ENCODE measurements at places on chromosomes 12 and 14. TPM values are rescaled to one million over a fixed set of nuclear protein-coding genes. Genes with fewer than 3 reads are reported as not detected.

The OR4K5 gene
- not detected for total RNA-seq

The AGAP2 gene
- 6.5 TPM for total RNA-seq

- H3K27ac ChIP-seq: no peak overlapping the region
- H3K36me3 ChIP-seq: no peaks in the 10 kb centered on the region
- DNase-seq: no peak
- H3K4me1 ChIP-seq: peaks cover 20% of the 10 kb centered on the region
- no peak overlapping the region for H3K4me3 ChIP-seq
Observed at GRCh38 chr14:103329401-103330347, 4.4 kb upstream of the EIF5 start.

DNA sequence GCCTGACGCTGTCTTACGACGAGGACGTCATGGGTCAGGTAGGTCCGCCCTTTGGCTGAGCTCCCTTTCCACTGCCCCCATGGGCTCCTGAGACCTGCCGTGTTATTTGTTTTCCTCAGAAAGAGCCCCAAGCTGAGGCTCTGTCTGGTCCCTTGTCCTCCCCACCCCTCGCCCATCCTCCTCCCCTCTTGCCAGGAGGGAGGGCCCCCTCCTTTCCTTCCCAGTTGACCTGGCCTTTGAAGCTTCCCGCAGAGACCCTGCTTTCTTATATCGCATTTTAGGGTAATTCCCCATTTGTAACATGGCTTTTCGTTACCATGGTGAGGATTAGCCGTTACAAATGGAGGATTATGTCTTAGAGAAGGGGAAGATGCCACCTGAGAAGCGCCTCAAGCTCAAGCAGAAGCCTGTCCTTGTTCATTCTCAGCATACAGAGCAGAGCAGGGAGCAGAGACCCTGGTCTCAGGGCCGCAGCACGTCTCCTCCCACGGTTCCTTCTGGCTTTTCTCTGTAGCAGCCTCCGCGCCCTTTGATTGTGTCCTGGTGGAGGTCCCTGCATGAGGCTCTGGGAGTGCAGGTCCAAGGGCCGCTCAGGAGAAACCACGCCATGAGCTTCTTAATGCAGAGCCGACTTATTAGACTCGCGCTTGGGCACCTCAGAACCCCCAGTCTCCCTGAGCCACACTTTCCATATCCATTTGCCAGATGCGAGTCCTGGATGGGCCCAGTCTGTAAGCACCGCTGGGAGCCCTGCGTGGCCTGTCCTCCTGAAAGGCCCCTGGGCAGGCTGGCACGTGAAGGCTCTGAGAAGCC lies 47.2 kb downstream of the UBE3B start:
- DNase-seq: no peak
- no peak overlapping the region for H3K4me3 ChIP-seq
- no peak overlapping the region for H3K27ac ChIP-seq
- peaks cover 92% of the 10 kb centered on the region for H3K36me3 ChIP-seq

DNA sequence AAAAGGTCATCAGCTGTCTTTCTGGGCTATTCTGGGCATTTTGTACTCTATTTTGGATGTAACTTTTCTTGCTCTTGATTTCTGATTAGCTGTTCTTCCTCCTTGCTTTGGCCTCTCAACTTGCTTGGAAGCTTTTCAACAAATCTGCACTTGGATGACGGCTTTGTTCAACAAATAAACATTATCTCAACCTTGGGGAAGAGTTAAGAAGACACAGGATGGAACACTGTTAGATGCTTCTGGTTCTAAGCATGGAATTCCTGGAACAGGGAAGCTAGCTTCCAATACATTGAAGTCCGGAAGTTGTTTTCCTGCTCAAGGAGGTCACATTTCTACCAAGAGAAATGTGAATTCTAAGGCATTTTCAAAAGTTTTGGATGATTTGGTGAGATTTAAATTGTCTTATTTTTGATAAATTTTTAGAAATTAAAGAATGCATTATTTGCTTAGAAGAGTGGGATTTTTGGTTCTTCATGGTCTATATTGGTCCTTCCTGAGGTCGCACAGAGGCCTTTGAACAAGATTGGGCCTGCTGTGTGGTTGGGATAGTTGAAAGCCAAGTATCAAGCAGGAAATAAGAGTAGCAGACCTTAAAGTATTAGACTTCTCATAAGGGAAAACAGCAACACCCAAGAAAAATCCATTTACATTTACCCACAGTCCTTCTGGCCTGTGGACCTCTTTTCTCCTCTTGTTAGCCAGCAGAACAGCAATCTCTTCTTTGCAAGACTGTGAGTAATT lies 59.2 kb downstream of the PPFIBP1 start:
- DNase-seq: no peak
- no peaks in the 10 kb centered on the region for H3K27me3 ChIP-seq
- peak overlapping the region; percentile 10 for H3K4me3 ChIP-seq
- peaks cover 95% of the 10 kb centered on the region for H3K4me1 ChIP-seq

DNA sequence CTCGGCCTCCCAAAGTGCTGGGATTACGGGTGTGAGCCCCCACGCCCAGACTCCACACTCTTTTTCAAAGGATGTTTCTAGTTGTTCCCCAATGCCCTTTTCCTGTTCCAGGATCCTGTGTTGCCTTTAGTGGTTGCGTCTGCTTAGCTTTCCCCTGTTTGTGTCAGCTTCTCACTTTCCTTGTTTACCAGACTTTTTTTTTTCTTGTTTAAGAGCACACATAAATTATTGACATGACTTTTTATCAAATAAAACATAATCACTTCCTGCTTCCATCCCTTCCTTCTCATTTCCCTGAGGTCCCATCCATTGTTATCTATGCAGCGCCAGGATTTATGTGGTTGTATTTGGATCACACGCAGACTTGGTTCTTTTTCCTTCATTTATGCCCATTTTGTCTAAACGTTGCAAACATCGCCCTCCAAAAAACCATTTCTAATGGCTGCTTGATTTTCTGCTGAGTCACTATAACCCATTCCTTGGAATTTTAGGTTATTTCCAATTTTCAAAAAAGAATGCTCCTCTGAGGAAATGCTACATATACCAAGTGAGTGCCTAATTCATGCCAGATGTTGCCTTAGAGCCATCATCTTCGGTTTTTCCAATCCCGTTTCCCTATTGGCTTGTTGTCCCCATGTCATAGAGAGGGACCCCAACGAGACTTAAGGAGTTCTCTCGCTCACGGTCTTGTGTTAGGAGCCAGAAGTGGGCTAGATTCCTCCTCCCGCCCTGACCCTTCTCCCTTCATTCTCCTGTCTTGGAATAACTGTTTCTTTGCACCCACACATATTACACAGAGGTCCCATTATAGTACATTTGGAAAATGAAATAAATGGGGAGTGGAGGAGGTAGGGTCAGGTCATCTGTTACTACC lies 13.5 kb upstream of the CYP46A1 start:
- DNase-seq: no peak
- no peak overlapping the region for H3K4me3 ChIP-seq
- H3K27me3 ChIP-seq: peaks cover 21% of the 10 kb centered on the region
- H3K27ac ChIP-seq: no peak overlapping the region
- peaks cover 9% of the 10 kb centered on the region for H3K36me3 ChIP-seq
- H3K4me1 ChIP-seq: no peaks in the 10 kb centered on the region

DNA sequence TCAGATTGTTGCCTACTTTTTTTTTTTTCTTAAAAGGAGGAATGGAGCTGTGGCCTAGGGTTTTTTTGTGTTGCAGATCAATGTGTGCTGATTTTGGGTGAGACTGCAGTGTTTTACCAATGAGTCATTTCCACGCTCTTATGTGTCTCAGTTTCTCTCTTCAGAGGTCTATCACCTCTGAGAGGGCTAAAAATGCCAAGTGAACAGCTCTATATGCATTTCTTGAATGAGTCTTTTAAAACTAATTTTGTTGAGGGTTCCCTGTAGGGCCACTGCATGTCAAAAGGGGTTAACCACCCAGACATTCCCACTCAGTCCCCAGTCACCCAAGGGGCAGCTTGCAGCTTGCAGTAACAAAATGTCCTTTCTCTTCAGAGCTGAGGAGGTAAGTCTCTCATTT lies 24.3 kb upstream of the GLIPR1L2 start:
- no peak for DNase-seq
- H3K4me1 ChIP-seq: peaks cover 13% of the 10 kb centered on the region

DNA sequence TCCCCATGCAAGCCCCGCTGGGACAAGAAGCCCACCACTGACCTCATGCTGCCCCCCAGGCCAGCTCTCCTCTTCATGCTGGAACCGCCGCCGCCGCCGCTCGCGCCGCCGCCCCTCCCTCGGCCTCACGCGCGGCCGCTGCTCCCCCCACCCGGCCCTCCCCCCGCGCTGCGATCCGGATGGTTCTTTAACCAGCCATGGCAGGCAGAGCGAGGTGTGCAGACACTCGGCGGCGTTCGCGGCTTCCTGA lies at the start of gene DCAF5:
DCAF5 (minus strand) TSS at position 218 of the 250 bp plus-strand sequence; CDS start at position 77, 141 bp downstream.
- peaks cover 13% of the 10 kb centered on the region for H3K36me3 ChIP-seq
- peak within 1 kb of the TSS; percentile 94 for H3K4me3 ChIP-seq
- peak within 1 kb of the TSS; percentile 96 for H3K27ac ChIP-seq

DNA sequence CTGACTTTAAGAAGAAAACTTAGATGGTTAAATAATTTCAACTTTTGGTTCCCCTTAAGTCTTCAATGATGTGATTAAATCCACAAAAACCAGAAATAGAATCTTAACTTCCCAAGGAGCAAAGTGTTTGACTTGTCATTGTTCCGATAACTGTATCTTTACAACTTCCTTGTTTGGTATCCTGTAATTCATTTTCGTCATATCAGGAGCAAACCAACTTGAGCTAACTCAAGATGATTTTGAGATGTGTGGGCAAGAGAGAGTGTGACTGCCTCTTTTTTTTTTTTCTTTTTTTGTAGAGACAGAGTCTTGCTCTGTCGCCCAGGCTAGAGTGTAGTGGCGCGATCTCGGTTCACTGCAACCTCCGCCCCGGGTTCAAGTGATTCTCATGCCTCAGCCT lies 25.3 kb downstream of the DRAM1 start:
- no peak overlapping the region for H3K27ac ChIP-seq
- no peak overlapping the region for H3K4me3 ChIP-seq
- H3K36me3 ChIP-seq: peaks cover 25% of the 10 kb centered on the region
- no peak for DNase-seq

DNA sequence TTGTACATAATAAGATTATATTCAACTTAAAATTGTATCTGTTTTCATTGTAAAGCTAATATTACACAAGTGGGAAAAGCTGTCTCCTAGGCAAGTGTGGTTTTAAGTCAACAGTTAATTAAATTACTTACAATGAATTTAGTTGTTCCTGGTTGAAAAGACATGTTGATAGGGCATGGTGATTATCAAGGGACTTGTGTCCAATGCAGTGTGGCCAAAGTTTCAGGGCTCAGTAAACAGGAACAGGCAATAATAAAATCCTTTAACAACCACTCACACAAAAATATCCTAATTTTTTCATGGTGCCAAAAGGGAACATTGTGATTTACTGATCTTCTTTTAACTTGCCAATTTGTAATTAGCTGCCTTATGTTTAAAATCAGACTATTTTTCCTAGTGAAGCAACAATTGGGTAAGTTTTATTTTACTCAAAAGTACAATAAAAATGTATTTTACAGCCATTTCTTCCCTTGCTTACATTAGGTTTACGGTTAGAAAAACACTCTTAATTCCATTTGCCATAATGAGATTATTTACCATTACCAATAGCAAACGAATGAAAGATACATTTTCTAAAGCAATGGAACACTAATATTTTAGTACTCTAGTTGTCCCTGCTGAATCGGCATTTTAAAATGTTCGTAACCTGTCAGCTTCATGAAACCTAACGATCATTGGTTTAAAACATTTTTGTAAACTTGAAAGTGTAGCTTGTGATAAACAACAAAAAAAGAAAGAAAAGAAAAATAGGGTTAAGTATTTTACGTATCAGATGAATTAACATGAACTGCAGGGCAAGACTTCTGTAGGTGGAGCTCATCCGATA lies 1.8 kb upstream of the WNK1 start:
- H3K27ac ChIP-seq: peak overlapping the region; percentile 99
- H3K36me3 ChIP-seq: no peaks in the 10 kb centered on the region
- no peaks in the 10 kb centered on the region for H3K27me3 ChIP-seq

DNA sequence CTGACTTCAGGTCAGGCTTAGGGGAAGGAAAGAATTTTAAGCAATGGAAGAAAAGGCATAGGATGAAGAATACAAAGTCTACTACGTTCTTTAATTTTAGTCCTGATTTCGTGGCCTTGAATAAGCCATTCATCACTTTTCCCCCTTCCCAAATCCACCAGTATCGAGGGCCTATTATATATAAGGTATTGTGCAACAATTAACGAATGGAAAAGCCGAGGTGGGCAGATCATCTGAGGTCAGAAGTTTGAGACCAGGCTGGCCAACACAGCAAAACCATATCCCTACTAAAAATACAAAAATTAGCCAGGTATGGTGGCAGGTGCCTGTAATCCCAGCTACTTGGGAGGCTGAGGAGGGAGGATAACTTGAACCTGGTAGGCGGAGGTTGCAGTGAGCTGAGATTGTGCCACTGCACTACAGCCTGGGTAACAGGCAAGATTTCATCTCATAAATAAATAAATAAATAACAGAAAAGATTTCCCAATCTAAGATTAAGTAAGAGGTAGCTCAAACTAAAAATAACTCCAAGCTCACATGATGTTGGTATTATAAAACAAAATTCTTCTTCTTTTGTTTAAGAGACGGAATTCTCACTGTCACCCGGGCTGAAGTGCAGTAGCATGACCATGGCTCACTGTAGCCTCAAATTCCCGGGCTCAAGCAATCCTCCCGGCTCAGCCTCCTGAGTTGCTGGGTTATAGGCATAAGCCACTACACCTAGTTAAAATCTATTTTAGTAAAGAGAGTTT lies 58.3 kb upstream of the NR2C1 start:
- peaks cover 17% of the 10 kb centered on the region for H3K36me3 ChIP-seq
- peak overlapping the region; percentile 24 for H3K27ac ChIP-seq
- peaks cover 26% of the 10 kb centered on the region for H3K4me1 ChIP-seq
- no peaks in the 10 kb centered on the region for H3K27me3 ChIP-seq
- no peak overlapping the region for H3K4me3 ChIP-seq
- DNase-seq: no peak

DNA sequence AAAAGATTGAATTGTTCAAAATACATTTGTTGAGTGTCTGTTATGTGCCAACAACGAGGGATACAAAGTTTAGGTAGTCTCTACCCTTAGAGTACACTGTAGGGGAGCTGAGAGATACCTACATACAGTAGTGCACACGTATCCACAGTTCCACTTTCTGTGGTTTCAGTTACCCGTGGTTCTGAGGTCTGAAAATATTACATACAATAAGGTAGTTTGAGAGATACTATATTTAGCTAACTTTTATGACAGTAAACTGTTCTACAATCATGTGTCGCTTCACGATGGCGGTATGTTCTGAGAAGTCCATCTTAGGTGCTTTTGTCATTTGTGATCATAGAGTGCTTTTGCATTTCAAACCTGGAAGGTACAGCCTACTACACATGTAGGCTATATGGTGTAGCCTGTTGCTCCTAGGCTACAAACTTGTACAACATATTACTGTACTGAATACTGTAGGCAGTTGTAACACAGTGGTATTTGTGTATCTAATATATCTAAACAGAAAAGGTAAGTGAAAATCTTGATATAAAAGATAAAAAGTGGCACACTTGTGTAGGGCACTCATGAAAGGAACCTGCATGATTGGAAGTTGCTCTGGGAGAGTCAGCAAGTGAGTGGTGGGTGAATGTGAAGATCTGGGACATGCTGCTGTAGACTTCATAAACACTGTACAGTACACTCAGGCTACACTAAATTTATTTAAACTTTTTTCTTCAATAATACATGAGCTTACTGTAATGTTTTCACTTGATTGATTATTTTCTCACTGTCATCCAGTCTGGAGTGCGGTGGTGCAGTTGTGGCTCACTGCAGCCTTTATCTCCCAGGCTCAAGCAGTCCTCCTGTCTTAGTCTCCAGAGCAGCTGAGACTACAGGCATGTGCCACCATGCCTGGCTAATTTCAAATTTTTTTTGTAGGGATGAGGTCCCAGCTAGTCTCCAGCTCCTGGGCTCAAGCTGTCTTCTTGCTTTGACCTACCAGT lies 4.0 kb downstream of the CPSF6 start:
- H3K27ac ChIP-seq: peak overlapping the region; percentile 11
- peaks cover 88% of the 10 kb centered on the region for H3K4me1 ChIP-seq
